Mesothelial cell of epicardium (in vitro differentiated cells): ENCODE measurements at places on chromosomes 16 and 17. TPM values are rescaled to one million over a fixed set of nuclear protein-coding genes. Genes with fewer than 3 reads are reported as not detected.
A peak's percentile ranks its signal among the peaks of the same experiment; 100 is the strongest.

Gene TSPAN10
- total RNA-seq = 2.9 to 3.7 TPM (median 3.1 TPM) in 3 replicates

- DNase-seq = peak; percentile 92
Measured at GRCh38 chr17:3636154-3636907, at the start of the genes CTNS and SHPK. TSS of gene CTNS (plus strand) at chr17:3636760. CDS start at chr17:3640207, 3,447 bp downstream. TSS of gene SHPK (minus strand) at chr17:3636250. CDS start at chr17:3636219, 31 bp downstream.

DNA sequence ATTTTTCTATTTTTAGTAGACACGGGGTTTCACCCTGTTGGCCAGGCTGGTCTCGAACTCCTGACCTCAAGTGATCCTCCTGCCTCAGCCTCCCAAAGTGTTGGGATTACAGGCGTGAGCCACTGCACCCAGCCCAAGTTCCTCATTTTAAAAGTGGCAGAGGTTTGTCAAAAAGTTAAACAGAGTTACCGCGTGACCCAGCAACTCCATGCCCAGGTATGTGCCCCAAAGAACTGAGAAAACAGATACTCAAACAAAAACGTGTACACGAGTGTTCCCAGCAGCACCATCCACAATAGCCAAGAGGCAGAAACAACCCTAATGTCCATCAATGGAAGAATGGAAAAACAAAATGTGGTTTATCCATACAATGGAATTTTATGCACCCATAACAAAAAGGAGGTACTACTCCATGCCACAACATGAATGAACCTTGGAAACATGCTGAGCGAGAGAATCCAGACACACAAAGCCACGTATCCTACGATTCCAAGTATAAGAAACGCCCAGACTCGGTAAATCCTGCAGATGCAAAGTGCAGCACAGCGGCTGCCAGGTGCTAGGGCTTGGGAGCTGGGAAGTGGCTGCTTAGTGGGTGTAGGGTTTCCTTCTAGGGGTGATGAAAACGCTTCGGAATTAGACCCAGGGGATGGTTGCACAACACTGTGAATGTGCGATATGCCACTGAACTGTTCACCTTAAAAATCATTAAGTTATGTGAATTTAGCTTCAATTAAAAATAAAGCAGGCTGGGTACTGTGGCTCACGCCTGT is 24.8 kb downstream of the ADCY9 start:
- peak; percentile 26 for DNase-seq

GRCh38 chr16:83681381-83681956 is 126.3 kb upstream of the HSBP1 start:
- DNase-seq = no peak

Gene ATP2A3
- 4.1 to 4.6 TPM (median 4.1 TPM) in 3 replicates for total RNA-seq

- no peak for DNase-seq
Measured at GRCh38 chr17:50891577-50891989, 25.4 kb upstream of the TOB1 start.

Gene ZSCAN10
- total RNA-seq = 0.09 to 0.42 TPM in 2 of 3 replicates, not detected in the other

- no peak for DNase-seq
Measured at GRCh38 chr17:68953340-68953997, 1.7 kb downstream of the ABCA8 start.

DNA sequence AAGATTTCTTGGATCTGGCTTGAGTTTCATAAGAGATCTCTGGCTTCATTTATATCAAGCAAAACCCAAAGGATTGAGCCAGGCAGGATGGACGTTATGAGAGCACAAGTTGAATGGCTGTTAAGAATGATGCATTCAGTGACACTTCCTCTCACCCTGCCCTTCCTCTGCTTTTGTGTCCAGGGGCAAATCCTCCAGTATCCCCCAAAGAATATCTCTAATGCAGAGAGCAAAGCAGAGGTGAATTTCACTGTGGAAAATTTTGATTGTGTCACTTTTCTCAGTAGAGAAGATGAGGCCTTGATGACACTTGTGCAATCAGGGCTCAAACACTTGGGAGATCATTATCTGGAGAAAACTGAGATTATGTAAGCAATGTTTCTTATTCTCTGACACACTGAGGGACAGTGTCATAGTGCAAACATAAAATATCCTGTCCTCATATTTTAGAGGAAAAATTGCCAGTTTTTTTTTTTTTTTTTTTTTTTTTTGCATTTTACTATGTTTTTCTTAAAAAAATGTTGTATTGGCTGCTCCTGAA is 25.3 kb downstream of the MARCHF10 start:
- no peak for DNase-seq

DNA sequence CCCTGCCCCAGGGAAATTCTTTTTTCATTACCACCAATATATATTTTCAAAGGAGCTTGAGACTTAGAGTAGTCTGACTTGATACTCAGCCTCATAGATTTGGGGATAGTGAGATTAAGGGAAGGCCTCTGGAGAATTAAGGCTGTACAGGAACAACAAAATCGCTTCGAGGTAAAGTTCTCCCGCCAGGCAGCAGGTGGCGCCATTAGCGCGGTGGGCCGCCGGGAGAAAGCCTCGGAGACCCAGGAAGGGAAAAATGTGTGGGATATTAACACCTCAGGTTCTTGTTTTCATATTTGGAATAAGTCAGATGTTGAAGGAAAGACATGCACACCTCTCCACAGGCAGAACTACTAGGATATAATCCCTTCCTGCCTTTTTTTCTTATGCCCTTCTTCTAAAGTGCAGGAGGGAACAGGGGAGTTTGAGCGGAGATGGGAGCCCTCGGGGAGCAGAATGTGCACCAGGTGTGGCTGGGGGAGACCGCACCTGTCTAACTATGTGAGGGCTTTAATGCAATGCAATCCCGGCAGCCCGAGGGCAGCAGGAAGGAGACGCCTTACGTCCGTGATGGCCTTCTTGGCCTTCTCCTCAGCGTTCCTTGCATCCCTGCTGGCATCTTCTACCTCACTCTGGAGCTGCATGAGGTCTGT is 25.9 kb downstream of the MYH3 start:
- DNase-seq = peak; percentile 59

GRCh38 chr16:89822188-89823086 is 5.8 kb upstream of the SPIRE2 start:
- no peak for DNase-seq

Gene TSNAXIP1
- 4.4 to 4.8 TPM (median 4.4 TPM) in 3 replicates for total RNA-seq

- DNase-seq = no peak
Measured at GRCh38 chr17:64202683-64203344, 60.2 kb downstream of the TEX2 start.

DNA sequence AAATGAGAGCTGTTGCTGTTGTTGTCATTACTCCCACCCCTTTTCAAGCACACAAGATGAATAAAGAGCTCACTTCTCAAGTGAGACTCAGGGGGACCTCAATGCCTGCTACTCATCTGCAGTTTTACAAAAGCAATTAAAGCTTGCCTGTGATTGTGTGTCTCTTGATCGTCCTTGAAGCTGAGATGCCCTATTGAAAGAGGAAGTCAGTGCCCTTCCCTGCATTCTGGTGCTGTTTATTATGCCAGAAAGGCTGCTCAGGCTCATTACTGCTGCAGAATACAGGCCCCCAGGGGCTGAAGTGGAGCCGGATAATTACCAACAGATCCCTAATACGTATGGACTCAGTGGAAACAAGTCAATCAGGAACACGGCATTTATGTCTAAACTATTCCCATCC is 147.2 kb downstream of the HS3ST2 start:
- DNase-seq = no peak

- DNase-seq = no peak
Measured at GRCh38 chr17:73291260-73291801, 20.5 kb downstream of the CDC42EP4 start.

DNA sequence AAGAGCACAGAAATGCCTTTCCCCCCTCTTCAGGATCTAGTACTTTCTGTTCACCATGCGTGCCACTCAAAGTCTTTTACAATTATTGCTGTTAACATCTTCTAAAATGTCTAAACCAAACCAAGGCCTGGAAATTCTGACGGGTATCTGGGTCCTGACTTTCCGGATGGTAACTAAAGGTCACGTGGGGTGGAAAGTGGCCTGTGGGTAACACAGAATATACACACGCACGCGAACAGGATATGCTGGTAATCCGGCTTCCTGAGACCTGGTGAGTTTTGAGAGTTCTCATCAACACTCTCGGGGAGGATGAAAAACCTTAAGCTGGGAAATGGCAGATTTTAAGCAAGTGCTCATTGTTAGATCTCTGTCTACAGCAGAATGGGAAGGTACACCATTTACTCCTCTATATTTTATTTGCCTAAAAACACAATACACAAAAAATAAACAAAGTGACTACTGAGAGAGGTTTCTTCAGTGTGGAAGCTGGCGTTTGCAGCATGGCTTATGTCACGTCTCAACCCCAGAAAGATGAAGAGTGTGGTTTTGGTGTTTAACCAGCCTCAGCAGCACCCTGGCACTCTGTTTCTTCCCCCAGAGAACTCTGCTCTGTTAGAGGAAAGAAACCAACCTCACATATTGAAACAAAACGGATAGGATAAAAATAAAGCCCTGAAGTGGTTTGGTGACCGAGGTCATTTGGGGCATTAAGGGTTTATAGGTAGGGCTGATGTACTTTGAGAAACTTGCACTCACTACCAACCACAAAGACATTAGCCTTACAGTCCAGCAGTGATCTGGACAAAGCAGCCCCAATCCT is 37.3 kb downstream of the SMG6 start:
- DNase-seq = no peak

Gene OR1F1
- total RNA-seq = not detected in 3 replicates

- DNase-seq = no peak
Measured at GRCh38 chr17:8941980-8942622, 23.4 kb downstream of the PIK3R5 start.

GRCh38 chr17:73969956-73970355 is 233.5 kb upstream of the RPL38 start:
- no peak for DNase-seq

Gene PPM1E
- total RNA-seq = 0.31 to 0.32 TPM (median 0.31 TPM) in 3 replicates

Gene GRIN2A
- total RNA-seq = 2.8 to 4.9 TPM (median 4.6 TPM) in 3 replicates

GRCh38 chr16:70574595-70575271 is 51.1 kb downstream of the SF3B3 start:
- no peak for DNase-seq

- DNase-seq = no peak
Measured at GRCh38 chr16:9929313-9929712, 252.9 kb downstream of the GRIN2A start.

- peak; percentile 37 for DNase-seq
Measured at GRCh38 chr17:29807520-29808361, 122.3 kb downstream of the SSH2 start.

Gene SMCR8
- total RNA-seq = 18.2 to 19.3 TPM (median 18.4 TPM) in 3 replicates

Gene CFAP97D1
- total RNA-seq = 0.07 TPM in 1 of 3 replicates, not detected in the others

Gene PYDC1
- total RNA-seq = not detected in 3 replicates

DNA sequence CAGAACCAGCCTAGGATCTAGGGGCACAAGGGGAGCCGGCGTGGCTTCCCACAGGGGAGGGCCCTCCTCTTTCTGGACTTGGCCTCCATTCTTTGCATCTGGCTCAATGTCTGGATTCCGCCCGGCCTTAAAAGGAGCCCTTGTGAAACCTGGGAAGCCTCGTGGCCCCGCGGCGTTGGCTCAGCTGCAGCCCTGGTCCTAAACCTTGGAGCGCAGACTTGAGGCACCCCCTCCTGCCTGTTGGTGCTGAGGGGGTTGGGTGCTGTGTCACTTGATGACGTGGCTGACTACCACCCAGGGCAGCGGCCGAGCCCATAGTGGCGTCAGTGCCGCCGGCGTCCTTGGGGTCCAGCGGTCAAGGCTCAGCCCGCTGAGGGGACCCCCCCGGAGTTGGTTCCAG is 4.4 kb downstream of the TRAPPC2L start:
- no peak for DNase-seq

DNA sequence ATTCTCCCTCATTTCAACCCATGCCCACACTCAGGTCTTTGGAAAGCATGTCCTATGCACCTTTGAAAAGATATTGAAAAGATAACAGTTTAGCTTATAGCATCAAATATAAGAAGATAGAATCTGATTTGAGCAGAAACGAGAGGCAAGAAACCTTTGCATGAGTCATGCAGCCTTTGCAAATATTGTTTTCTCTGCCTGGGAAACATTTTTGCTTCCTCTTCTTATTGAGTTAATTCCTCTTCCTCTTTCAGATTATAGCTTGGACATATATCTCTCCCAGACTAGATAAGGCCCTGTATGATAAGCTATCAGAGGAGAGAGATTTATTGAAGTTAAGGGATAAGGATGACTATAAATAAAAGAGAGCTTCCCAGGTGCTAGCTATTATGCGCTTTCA is 46.1 kb upstream of the KCNJ2 start:
- DNase-seq = no peak

- DNase-seq = no peak
Measured at GRCh38 chr16:8682551-8683259, 8.3 kb downstream of the ABAT start.

- no peak for DNase-seq
Measured at GRCh38 chr17:1491443-1492248, 840 bp downstream of the MYO1C start.

Gene PIRT
- not detected in 3 replicates for total RNA-seq

- peak; percentile 33 for DNase-seq
Measured at GRCh38 chr16:66487580-66488275, 60.6 kb downstream of the BEAN1 start.

- DNase-seq = no peak
Measured at GRCh38 chr17:353213-353837, 718 bp upstream of the RPH3AL start.
